ENCODE measurements at places on chromosomes 2 and 18.

GRCh38 chr2:72111061-72111460 lies 36.6 kb downstream of the CYP26B1 start:
- DNase-seq = no peak

DNA sequence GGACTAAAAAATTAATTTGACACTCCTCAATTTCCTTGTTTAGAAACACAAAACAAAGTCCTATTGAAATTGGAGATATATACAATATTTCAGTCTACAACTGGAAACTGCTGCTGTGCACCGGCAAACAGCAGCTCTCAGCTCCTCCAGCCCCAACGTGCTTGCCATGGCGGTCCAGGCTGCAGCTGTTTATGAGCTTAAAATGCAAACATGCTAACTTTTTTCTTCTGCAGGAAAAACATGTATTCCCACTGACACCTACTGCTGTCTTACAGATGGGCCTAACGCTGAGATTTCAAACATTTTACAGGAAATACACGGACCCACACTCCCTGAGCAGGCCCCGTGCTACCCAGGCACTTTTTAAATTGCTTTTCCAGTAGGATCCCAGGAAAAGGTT lies 195.5 kb downstream of the BCL11A start:
- DNase-seq = no peak

- no peak for DNase-seq
Observed at GRCh38 chr18:34595690-34596089, 114.4 kb upstream of the DTNA start.

- peak; percentile 88 for DNase-seq
Observed at GRCh38 chr2:129849559-129850160, 129.8 kb upstream of the RAB6C start.

DNA sequence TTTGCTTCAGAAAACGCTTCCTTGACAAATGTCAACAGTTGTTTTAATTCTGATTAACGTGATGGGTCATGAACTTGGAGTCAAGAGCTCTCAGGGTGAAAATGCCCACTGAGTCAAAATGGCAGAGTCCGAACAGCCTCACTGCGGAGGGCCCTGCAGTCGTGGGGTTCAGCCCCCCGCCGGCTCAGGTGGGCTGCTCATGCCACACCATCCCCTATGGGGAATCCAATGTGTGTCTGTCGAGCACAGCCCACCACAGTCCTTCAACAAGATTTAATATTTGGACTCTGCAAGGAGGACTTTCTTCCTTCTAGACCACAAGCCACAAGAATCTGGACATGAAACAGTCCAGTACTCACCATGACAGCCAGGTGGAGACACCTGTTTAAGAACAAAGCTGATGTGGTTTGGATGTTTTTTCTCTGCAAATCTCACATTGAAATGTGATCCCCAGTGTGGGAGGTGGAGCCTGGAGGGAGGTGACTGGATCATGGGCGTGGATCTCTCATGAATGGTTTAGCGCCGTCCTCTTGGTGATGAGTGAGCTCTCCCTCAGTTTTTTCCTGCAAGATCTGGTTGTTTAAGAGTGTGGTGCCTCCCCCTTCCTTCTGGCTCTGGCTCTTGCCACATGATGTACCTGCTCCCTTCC lies 201.0 kb downstream of the NDUFA10 start:
- DNase-seq = peak; percentile 58

GRCh38 chr2:188713961-188714360 lies 260.2 kb upstream of the COL3A1 start:
- DNase-seq = no peak

DNA sequence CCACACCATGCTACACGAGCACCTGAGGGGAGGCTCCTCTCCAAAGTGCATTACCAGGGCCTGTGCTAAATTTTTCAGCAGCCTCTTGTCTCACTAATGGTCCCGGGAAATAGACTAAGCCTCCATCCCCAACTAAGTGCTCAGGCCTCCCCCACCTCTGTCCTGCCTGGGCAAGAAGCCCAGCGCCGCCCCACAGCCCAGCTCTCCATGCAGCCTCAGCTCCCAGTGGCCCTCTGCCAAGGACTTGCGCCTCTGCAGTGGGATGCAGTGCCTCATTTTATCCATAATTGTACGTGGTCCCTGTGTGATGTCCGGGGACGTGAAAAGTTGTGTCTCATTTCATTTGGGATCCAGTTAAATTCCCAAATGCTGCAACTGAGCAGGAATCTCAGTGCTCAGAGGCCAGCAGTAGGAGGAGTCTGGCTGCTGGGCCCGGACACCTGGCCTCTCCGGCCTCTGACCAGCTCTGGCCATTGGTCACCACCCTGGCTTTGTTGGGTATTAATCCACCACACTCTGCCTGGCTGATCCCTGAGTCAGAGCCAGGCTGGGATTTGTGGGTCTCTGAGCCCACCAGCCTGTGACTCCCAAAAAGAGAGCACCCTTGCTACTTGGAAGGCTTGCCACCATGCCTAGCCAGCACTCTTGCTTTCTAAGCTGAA lies 11.4 kb upstream of the STEAP3 start:
- no peak for DNase-seq

- DNase-seq = no peak
Observed at GRCh38 chr18:32319084-32319483, 129.2 kb downstream of the MEP1B start.

DNA sequence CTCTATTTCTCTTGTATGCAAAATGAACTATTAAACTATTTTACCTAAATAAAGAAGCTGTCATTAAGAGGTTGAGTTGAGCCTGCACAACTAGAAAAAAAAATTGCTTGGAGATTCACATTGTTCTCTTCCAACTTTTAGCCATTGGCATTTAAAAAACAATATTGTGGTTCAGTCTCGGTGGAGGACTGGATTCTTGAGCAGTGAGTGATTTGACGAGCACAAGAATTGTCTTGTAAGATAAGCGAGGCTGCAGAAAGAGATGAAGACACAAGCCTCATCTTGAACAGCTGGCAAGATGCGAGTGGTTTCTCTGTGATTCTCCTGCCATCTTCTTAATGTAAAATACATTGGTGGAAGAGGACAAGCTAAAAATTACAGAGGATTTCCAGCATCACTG lies 67.0 kb downstream of the GALR1 start:
- no peak for DNase-seq

GRCh38 chr2:136029149-136029548 lies 43.7 kb upstream of the DARS1 start:
- DNase-seq = no peak

- DNase-seq = no peak
Observed at GRCh38 chr2:108634011-108634410, 85.3 kb upstream of the RANBP2 start.

DNA sequence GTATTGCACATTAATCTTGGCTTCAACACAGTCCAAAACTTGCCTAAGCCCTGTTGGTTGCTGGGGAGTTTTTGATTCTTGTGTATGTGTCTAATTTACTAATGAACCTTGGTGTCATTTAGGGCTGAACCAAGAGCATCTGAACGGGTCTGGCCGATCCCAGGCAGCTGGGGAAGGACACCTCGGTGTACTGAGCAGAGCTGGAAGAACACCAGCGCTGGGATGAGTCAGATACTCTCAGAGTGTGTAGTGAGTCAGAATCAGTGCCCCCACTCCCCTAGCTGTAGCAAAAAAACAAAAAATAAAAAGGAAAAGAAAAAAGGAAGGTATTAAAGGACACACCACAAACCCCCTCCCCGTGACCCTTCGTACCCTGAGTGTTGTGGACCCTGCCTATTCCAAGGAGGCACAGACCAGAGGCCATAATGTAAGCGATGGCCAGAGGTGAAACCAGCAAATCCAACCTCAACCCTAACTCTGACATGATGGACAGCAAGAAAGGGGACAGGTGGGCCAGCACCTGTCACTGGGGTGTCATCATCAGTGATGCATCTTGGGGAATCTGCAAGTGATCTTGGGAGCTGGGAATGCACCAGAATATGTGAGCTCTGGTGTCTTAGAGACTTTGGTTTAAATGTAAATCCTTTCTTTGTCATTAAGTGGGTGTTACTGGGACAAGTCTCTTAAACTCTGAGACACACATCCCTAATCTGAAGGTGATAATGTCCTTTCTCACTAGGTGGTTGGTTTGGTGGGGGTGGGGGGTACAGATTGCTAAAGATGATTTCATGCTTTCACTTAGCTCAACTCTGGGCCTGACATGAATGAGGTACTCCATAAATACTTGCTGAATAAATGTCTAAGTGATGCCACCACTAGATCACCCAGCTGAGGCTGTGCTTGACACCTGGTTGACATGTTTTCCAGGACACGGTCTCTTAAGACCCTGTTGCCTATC lies 34.2 kb upstream of the NCOA1 start:
- no peak for DNase-seq

GRCh38 chr2:107430006-107430405 lies 396.7 kb upstream of the RGPD4 start:
- no peak for DNase-seq

DNA sequence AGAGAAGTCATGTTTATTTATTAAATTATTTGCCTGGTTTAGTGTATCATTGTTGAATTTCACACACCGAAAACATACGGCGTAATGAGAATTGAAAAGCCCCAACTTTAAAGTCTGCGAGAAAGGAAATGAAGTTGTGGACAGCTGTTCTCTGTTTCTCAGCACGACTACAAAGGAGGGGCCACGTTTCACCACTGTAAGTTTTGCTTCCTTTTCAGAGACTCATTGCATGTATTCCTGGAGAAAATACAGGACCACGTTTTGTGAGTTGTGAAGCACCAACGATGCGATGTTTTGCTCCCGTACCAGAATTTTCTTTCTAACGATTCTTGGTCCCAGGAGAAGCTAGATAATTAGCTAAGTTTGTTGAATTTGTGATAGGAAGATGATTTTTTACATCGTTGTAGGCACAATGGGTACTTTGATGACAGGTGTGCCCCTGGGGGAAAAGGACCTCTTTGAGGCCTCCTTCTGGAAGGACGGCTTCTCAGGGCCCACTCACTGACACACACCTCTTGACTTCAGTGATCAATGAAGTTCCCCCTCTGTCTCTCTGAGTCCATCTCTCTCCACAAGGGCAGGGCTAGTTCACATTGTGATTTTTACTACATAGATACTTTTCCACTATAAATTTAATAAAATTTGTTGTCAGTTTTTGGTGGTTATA lies 23.7 kb upstream of the ACKR3 start:
- peak; percentile 74 for DNase-seq

DNA sequence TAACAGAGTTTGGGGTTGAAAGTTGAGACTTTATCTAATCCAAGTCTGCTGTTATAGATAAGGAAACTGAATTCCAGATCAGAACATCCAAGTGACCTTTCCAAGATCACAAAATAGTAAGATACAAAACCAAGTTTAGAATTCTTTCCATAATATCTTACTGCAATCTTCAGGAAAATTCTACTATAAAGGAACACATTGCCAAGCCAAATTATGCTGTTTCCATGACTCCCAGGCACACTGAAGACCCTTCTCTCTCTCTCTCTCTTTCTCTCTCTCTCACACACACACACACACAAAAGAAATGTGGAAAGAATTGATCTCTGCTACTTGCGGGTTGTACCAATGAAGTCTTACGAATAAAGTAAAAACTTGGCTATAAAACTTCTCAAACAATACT lies 398.4 kb downstream of the METTL4 start:
- DNase-seq = no peak

DNA sequence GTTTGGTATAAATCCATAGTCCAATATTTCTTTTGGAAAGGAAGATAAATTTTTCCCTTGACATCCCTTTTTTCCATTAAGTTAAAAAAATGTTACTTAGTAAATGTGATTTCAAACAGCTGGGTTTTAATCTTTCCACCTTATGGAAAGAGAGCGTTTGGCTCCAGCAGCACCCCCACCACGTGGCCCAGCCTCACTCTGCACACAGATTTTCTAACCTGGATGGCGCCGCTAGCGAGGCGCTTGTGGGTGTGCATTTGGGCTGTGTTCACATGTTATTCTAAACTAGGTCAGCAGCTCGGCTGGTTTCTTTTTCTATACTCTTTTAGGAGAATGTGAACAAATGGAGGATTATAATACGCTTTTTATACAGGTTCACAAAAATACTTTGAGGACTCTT lies 218.0 kb downstream of the LDLRAD4 start:
- peak; percentile 74 for DNase-seq

- no peak for DNase-seq
Observed at GRCh38 chr18:48910972-48911545, 39.7 kb downstream of the SMAD7 start.

DNA sequence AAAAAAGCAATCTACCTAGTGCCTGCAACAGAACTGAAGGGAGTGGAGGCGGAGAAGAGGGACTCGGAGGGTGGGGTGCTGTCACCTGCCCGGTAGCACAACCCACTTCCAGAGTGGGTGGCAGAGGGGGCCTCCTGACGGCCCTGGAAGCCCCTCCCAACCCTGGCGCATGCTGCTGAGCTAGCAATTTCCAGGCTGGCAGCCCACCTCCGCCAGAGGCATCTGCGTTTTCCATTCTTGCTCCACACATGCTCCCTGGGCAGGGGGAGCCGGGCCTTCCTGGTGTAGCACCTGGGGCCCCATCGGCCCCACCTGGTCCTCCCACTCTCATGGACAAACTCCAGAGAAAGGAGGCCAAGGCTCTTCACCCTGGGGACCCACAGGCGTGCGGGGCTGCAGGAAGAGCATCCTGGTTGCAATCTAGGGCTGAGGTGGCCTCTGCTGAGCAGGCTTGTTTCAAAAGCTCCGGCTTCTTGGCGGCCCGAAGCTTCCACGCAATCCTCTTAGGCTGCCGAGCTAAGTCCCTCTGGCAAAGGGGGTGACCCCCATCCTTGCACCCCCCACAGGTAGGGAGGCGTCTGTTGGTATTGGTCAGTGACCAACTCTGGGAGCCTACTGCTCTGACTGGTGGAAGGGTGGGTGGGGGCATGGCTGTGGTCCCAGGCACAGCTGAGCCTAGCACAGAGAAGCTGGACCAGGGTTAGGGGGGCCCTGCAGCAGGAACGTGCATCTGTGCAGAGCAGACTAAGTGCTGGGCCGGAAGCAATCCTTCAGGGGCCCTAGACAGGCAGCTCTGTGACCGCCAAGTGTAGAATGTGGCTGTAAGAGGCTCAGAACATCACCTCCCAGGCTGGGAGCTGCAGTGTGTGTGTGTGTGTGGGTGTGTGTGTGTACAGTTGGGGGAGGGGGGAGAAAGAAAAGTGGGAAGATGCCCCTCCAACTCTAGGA lies 2.6 kb downstream of the HS6ST1 start:
- DNase-seq = no peak

DNA sequence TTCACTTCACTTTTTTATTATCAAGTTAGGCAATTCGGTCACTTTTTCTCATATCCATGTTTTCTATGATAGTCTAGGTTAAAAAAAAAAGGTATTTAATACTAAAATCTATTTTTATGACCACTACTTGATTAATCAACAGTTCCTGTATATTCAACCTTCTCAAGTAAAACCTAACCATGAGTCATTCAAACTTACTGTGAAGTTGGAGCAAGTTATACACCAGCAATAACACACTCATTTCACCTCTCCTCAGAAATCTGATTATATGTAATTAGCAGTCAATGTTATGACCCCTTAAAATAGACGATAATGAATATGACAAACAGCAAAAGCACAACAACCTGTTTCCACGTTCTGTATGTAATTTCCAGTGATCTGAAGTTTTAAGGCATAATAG lies 35.0 kb upstream of the ADAM17 start:
- no peak for DNase-seq

- no peak for DNase-seq
Observed at GRCh38 chr2:229080172-229080571, 190.9 kb downstream of the PID1 start.

GRCh38 chr18:57433934-57434535 lies 1.1 kb upstream of the ONECUT2 start:
- DNase-seq = no peak
